ENCODE measurements at places on chromosomes 16 and 17.

DNA sequence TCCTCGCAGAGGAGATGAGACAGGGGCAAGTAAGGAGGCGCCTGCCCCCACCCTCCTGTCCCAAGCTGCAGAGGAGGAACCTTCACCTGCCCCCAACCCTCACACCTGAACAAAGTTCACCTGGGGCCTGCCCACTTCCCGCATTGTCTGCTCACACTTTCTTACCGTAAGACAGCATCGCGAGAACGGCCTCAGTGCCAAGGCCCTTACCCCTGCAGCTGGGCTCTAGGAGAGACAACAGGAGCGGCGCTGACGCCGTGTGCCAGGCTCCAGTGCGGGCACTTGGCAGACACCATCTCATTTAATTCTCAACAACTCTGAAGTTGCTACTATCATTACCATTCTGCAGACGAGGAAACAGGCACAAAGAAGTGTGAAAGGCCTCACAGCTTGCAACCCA is 4.1 kb downstream of the NAT9 start:
- no peak for DNase-seq

GRCh38 chr16:53201900-53202299 is 147.1 kb downstream of the CHD9 start:
- DNase-seq: no peak

- no peak for DNase-seq
These were observed 199.3 kb upstream of the CHMP6 start for GRCh38 chr17:80792373-80792781.

DNA sequence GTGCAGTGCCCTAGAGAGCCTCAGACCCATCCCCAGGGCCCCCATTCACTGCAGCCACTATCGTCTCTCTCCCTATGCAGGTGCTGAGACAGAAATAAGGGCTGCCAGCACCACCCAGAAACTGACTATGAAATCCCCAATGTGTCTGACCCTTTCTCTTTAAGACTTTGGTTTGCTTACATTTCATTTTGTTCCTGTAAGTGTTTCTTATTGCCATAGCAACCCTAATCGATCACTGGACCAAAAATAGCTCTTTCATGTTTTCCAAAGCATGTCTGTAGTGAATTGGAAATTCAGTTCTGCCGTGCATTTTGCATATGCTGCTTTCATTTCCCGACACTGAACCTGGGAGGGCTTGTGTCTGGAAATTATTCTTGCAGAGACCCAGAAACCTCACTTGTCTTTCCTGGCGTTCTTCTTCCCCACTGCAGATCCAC is 148.7 kb upstream of the NOL11 start:
- no peak for DNase-seq

- DNase-seq: no peak
These were observed 24.4 kb downstream of the MPP2 start for GRCh38 chr17:43882761-43883415.

DNA sequence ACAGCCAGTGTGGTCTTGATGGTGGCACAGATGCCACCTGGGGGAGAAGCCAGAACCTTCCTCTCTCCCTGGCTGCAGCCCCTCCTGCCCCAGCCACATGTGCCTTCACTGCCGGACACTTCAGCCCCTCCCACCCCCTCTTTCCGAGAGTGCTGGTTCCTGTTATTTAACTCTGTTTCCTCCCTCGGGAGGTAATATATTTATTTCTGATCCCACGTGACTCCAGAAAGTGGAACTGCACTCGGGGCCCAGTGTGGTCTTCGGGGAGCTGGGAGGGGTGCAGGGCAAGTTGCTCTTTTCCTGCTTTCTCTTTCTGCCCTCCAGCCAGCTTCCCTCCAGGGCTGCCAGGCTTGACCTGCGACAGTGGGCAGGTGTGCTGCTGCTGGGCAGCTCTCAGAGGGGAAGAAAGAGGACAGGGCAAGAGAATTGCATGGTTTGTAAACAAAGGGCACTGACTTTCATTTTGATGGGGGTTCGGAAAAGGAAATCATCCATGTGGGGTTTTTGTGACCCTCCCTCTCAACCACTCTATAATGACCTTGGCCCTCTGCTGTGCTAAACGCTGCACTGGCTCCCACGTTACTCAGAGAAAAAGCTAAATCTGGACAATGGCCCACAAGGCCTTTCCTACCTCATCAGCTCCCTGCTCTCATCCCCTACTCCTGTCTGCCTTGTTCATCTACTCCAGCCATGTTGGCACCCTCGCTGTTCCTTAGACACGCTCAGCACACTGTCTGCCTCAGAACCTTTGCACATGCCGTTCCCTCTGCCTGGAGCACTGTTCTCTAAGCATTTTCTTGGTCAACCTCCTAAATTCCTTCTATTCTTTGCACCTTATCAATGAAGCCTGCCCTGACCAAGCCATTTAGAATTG is 8.2 kb upstream of the CIITA start:
- DNase-seq: no peak

GRCh38 chr16:57626420-57627170 is 1.8 kb upstream of the ADGRG1 start:
- no peak for DNase-seq

DNA sequence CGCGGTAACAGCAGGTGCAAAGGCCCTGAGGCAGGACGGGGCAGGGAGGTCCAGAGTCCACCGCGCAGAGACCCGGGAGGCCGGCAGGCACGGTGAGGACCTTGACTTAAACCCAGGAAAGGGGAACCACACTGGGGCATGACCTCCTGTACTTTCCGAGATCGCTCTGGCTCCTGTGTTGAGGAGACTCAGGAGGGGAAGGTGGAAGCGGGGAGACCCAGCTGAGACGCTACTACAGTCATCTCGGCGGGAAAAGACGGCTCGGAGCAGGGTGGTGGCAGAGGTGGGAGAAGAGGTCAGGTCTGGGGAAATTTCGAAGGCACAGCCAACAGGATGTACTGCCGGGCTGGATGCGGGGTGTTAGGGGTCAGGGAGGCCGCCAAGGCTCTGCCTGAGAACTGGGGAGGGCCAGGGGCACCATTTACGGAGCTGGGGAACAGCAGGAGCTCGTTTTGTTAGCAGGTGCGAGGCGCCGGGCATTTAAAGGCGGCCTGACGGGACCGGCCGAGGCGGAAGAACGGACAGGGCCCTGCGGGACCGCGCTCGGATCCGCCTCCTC is 22.3 kb downstream of the NPTX1 start:
- DNase-seq: no peak

DNA sequence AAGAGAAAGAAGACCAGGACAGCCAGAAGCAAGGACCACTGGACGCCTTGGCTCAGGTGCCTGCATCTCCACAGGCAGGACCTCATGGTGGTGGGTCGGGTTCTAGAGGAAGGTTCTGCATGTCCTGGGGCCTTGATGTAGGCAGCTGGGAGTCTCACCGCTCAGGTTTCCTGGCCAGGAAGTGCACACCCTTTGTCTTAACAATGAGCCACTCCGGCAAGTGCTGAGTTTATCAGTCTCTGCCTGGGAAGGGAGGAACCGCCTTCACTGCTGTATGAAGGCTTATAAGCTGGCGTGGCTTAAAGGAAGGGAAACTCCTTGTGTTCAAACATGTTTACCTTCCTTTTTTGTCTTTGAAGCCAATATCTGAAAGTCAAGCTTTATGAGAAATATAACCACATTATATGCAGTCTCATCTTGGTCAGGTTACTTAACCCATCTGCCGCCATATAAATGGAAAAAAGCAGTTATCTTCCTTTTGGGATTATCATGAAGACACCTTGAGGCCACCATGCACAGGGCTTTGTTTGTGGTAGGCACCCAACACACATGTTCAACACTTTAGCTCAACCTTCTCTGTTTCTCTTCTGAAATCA is at the start of gene ST6GALNAC1:
Gene ST6GALNAC1 (minus strand): TSS at position 205 of the 596 bp plus-strand sequence. CDS start 119 bp downstream, at position 86.
- no peak for DNase-seq

- DNase-seq: no peak
These were observed 14.6 kb downstream of the ALOX12B start for GRCh38 chr17:8072729-8073461.

DNA sequence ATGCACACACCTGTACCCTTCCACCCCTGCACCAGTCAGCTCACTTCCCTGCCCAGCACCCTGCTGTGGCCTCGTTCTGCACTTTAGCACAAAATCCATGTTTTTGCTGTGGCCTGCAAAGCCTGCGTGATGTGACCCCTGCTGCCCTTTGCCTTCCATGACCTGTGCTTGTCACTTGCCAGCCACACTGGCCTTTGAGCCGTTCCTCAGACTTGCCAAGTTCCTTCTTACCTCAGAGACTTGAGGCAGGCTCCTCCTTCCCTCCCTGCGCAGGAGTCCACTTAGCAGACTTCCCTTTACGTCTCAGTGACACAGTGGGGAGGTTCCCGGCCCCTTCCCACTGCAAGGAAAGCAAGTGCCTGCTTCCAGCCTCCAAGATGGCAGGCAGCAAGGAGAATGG is 134.7 kb downstream of the SNX29 start:
- DNase-seq: no peak

- no peak for DNase-seq
These were observed 38.6 kb downstream of the CDRT15 start for GRCh38 chr17:14198013-14198412.

DNA sequence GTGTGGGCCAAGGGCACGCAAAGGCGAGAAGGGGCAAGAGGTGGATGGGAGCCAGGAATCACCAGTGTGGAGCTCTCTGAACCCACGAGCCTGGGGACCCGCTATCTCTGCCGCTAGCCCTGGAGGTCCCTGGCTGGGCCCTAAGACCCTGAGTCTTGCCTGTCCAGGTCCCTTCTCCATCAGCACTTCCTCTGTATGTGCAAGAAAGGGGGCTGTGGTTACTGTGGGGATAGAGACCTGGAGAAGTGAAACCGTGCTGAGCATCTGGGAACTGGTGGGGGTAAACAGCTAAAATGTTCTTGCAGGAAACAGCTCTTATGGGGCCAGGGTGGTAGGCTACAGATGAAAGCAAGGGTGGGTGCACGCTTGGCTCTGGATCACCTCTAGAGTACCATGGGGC is 3.1 kb downstream of the SPNS3 start:
- DNase-seq: no peak

GRCh38 chr17:8173056-8173870 is 2.9 kb downstream of the TMEM107 start:
- DNase-seq: peak; percentile 40

DNA sequence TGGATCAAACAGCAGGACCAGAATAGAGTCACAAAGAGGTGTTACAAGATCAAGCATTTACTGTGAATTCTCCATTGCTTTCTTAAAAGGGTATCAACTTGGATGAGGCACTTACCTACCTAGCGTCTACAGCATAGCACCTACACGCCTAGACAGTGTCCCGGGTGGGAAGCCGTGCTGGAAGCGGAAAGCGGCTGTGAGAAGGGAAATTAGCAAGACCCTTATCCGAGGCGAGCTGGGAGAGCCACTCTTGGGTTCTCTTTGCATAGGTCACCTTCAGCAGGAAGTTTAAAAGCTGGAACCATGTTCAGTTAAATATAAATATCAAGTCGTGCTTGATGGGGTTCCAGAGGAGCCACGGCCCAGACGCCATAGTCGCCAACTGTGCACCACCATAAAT is 46.3 kb downstream of the TRARG1 start:
- no peak for DNase-seq

- DNase-seq: no peak
These were observed at the start of gene GRIN2C for GRCh38 chr17:74859459-74860228. GRIN2C (minus strand) TSS chr17:74859885; CDS start chr17:74855092, 4,793 bp downstream.

- no peak for DNase-seq
These were observed 3.9 kb downstream of the ZNF750 start for GRCh38 chr17:82835766-82836512.

GRCh38 chr16:80500961-80501525 is 39.8 kb upstream of the DYNLRB2 start:
- DNase-seq: no peak

GRCh38 chr17:16444258-16444886 is 29.0 kb downstream of the TRPV2 start:
- DNase-seq: no peak

DNA sequence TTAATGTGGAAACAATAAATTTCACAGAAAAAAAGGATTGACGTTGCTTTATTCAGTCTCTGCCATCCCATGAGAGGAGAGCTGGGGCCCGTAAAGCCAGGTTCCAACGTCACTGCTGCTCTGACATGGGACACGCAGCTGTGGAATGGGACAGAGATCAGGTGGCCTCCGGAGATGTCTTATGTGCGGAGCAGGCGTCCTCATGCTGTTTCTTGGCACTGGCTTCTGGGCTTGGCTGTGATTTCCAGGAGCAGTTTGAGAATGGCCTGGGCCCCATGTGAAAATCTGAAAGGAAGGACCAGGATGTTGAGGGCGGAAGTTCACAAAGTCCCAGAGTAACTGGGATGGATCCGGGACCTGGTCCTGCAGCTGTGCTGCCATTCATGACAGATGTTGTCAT is 32.4 kb downstream of the NDEL1 start:
- DNase-seq: no peak

- no peak for DNase-seq
These were observed 2.9 kb downstream of the GSE1 start for GRCh38 chr16:85615852-85616606.

DNA sequence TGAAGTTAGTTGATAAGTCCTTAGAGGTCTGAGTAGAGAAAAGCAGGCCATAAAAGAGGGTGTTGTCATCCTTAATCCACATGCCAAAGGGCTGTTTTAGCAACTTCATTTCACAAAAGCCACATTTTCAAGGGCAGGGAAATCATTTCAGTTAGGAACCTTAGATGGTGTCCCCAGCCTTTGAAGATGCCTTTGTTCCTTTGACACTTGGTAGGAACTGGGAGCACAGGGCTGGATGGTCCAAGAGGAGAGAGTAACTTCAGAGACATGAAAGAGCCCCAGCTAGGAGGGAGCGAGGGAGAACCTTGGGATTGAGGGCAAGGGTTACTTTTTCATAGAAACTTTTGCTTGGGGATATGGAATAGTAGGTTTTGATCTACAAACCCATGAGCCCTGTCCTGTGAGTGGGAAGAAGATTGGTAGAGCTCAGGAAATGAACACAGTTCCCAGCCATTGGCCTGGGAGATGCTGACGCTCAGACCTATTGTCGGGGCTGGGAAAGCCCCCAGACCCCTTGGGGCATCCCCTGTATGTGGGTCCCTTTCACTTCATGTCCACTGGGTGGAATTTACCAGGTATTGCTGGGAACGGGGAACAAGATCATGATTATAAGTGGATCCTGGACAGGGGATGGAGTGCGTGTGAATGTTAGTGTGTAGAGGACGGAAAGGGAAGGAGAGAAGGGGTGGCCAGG is 18.9 kb downstream of the MSI2 start:
- no peak for DNase-seq

DNA sequence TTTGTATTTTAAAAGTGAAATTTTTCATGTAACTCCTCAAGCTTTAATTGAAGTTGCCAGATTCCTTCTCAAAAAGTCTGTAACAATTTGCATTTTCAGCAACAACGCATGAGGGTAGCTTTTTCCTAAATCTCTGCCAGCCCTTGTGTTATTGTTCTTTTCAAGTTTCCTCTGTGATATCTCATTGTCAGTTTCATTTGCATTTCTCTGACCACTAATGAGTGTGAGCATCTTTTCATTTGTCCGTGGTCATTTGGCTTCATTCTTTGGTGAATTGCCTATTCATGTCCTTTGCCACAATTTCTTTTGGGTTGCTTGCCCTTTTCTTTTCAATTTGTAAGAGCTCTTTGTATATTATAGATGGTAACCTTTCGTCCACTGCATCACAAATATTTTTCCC is 68.0 kb upstream of the NKD1 start:
- no peak for DNase-seq
